Central memory CD4-positive, alpha-beta T cell (primary cell): ENCODE measurements at places on chromosomes 12 and 14.

DNA sequence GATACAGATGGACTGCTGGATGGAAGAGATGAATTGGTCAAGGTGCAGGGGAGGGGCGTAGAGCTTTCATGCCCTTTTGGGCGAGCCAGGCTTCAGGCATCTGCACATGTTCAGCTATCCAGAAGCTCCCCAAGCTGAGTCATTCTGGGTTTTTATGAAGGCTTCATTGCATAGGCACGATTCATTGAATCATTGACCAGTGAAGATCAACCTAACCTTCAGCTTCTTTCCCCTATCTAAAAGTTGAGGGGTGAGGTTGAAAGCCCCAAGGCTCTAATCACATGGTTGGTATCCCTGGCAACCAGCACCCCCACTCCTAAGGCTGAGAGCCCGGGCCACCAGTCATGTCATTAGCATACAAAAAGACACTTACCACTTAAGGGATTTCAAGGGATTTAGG is 36.3 kb downstream of the RPS29 start:
- no peak for DNase-seq

- peak; percentile 37 for DNase-seq
Observed at GRCh38 chr12:120015313-120015712, 26.3 kb downstream of the BICDL1 start.

GRCh38 chr12:63814146-63814772 is 30.2 kb upstream of the SRGAP1 start:
- DNase-seq: no peak

GRCh38 chr12:25655702-25656101 is 102.6 kb upstream of the LMNTD1 start:
- no peak for DNase-seq

DNA sequence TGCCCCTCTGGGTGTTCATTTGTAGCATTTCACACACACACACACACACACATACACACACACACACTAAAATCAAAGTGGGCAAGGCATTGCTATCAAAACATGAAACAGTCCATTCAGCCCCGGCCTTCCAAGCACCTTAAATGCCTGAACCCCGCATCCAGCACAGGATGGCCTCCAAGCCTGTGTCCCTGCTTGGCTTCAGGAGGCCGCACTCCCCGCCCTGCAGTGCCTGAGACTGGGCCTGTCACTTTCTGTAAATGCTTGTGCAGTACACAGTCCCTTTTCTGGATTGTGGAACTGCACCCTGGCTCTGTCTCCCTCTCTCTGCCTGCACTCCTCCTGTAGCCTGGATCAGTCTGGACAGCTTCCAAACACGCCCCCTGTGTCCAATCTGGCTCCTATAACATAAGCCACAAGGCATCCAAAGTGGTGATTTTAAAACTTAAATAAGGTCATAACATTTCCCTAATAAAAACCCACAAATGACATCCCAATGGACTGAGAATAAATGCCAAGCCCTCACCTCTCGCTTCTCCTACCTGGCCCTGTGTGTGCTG is 972.2 kb upstream of the TMEM132C start:
- no peak for DNase-seq

DNA sequence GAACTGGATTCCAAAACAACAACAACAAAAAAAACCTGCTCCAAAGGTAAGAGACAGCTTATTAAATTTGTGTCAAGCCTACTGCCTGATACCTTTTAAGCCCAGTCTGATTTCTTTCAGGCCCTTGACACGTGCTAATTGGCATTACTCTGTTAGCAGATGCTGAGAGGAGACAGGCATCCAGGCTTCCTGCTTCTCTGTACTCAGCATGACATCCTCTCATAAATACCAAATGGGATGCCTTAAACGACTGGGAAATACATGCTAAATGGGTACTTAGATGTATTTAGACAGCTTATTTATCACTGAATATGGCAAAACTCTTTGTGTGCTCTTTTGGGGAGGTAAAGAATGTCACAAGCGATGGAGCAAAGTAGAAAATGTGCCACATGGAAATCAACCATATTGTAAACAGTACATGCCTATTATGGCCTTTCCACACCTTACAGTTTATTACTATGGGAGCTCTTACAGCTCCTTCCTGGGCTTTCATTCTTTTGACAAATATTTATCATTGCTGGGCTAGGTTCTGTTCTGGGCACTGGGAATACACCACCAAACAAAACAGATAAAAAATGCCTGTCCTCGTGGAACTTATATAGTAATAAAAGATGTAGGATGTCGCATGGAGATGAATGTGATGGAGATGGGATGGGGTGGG is 11.5 kb upstream of the PCED1B start:
- DNase-seq: no peak

DNA sequence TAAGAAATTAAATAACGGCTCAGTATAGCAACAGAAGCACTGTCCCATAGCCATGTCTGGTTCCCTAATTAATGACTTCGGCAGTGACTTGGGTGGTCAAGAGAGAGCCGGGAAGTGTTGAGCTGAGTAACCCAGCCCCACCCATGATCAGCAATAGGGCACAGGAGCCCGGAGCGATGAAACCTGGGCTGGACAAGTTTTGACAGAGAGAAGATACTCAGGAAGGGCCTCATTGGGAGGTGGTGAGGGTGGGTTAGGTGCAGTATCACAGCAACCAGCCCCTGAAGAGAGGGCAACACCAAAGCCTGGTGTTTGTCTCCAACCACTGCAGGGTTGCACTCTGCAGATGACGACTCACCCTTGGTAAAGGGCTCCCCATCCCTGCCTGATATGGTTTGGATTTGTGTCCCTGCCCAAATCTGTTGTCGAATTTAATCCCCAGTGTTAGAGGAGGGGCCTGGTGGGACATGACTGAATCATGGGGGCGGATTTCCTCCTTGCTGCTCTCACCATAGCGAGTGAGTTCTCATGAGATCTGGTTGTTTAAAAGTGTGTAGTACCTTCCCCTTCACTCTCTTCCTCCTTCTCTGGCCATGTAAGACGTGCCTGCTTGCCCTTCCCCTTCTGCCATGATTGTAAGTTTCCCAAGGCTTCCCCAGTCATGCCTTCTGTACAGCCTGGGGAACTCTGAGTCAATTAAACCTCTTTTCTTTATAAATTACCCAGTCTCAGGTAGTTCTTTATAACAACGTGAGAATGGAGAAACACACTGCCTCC is 124.9 kb upstream of the MED13L start:
- no peak for DNase-seq

GRCh38 chr12:46548605-46549071 is 176.1 kb upstream of the SLC38A2 start:
- DNase-seq: no peak

DNA sequence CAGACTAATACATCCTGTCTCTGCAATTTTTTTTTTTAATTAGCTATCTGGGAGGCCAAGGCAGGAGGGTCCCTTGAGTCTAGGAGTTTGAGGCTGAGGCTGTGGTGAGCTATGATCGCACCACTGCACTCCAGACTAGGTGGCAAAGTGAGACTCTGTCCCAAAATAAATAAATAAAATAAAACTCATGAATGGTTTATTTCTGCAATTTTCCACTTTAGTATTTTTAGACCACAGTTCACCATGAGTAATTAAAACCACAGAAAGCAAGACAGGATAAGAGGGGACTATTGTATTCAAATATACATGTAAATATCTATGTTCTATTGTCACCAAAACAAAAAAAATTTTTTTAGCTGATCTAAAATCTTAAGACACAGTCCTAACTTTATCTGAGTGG is 17.8 kb downstream of the TAOK3 start:
- DNase-seq: no peak

DNA sequence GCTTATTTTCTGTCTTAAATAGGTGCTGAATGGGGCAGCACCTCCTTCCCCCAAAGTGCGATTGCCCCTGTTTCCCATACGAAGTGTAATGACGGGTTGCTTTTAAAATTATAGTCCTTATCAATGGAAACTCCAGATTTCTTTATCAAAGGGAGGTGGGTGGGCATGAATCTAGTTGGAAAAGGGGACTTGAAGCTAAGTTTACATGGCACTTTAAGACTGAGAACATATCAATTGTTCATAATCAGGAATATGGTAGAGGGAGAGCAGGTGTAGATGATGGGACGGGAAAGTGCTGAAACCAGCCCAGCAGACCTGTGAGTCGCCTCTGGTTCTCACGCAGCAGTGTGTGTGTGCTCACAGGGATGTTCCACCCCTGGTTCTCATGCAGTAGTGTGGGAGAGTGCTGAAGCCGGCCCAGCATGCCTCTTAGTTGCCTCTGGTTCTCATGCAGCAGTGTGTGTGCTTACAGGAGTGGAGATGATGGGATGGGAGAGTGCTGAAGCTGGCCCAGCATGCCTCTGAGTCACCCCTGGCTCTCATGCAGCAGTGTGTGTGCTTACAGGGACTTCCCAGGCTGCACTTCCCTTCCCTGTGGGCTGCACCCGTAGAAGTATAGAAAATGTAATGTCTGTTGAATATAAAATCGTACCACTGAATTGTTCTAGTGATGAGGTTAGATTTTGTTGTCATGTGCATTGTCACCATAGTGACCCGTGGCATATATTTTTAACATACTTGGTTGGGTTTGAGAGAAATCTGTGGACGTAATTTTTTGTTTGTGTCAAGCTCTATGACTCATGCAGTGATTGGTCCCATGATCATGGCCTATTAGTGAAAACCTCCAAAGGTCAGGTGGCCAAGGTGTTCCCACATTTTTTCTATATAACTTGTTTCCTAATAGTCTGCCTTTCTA is 51.6 kb downstream of the GPATCH2L start:
- DNase-seq: no peak

GRCh38 chr14:77000340-77001270 is 27.9 kb downstream of the IRF2BPL start:
- no peak for DNase-seq

DNA sequence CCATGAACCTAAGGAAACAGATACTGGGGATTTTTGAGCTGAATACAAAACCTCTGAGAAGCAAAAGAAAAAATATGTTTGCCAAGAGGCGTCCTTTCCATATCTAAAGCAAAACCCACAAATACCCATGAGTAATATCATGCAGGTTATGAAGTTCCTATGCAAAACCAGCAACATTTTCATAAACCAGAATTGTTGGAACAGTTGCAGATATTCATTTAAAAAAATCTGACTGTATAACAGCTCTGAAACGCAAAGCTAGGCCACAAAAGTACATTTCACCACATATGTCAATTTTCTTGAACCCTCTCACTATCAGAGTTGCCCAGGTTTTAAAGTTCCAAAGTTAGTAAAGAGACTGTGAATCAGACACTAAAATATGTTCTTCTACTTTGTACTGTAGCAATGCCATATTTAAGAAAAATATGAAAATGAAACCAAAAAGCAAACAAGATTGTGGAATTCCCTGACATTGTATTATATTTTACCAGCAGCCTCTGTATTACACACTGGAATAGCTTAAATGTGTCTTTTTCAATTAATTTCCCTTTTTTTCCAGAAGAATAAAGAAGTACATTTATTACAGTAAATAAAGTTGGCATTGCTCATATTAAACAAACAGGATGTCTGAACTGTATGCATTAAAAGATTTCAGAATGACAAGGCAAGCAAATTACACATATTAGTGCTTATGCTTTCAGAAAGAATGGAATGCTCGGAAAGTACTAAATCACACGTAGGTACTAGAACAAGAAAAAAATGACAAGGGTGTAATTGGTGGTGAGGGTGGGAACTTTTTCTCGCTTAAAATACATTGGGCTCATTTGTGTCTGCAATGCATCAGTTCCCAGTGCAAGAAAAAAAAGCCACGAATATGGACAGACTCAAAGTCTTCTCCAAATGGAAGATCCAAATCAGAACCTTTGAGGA is 33.6 kb upstream of the HIF1A start:
- DNase-seq: no peak

- no peak for DNase-seq
Observed at GRCh38 chr12:110243227-110243626, 37.8 kb upstream of the ATP2A2 start.

DNA sequence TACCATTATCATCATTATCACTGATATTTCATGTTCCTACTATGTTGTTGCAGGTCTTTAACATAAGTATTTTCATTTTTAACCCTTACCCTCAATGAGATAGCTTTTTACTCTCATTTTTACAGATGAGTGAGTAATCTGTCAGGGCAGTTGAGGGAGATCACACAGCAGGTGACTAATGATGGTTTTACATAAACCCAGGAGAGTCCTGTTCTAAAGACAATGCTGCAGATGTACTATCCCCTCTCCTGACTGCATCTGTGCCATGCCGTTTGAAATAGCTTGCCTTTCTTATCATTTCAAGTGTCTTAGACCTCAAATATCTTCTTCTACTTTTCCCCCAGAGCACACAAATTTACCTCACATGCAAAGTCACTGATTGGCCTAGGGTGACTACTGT is 1552.1 kb upstream of the SEL1L start:
- no peak for DNase-seq

DNA sequence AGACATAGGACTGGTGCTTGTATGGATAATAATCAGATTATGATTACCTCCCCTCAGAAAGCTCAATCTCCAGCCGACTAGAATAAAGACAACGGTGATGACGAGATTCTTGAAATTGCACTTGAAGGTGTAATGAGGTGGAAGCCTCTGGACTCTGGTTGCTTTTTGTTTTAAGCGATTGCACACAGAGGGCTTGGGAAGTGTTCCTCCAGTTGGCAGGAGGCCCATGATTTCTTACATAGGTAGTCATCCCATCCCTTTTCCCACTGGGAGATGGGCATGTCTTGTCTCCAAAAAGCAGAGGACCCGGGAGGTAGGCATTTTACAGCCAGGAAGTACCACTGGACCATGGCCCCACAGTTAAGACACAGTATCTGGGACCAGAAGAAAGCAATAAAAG is 165.7 kb upstream of the FKBP4 start:
- no peak for DNase-seq

GRCh38 chr14:49189375-49189774 is 396.8 kb downstream of the RPS29 start:
- no peak for DNase-seq

DNA sequence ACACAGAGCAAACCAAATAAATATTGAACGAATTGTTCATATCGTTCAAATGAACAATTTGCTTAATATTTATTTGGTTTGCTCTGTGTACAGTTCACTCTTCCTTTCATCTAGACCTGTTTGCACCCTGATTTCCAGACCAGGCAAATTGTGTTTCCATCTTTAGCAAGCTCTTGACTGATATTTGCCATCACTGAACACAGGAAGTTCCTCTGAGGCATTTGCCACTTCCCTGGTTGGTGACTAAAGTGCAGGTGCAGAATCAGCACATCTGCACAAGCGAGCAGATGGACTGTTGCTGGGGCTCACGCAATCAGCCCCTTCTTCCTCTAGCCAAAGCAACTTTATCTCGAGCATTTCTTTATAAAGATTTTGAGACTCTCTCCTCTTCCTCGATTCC is 112.9 kb downstream of the DAAM1 start:
- no peak for DNase-seq

- no peak for DNase-seq
Observed at GRCh38 chr12:68206446-68206845, 19.2 kb downstream of the IL26 start.

GRCh38 chr12:25151476-25151875 is 43.5 kb downstream of the DNAI7 start:
- DNase-seq: no peak

DNA sequence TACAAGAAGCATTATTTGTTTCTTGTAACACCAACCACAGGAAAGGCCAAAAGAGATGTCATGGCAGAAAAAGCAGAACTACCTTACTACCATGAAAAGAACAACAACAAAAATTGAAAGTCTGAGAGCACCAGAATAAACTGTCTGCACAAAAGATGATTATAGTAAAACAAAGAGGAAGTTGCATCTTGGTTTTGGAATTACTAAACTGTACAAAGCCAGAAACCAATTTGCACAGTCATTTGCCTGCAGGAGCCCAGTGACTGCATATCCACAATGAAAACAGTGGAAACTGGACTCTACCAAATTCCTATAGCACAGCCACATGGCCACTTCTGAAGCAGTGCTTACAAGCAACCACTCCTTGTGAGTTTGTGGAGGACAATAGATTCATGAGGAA is 276.2 kb downstream of the SSPN start:
- DNase-seq: no peak
